ENCODE measurements at places on chromosomes 4 and X.

GRCh38 chr4:159178979-159179969 lies 76.4 kb downstream of the RAPGEF2 start:
- ATAC-seq = no peak

DNA sequence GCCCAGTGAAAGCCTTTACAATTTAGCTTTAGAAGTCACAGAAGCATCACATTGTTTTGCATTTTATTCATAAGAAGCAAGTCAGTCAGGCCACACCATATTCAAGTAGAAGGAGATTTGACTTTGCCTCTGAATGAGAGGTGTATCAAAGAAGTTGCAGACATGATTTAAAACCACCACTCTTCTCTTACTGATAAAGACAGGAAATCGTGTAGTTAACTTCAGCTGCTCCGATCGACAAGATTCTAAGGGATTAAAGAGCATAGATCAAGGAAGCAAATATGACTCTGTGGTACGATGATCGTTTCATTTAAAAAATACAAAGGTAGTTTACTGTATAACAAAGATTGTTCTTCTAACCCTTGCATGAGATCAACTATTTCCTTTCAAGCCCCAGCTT lies 328.0 kb upstream of the PPP1R2C start:
- no peak for ATAC-seq

- no peak for ATAC-seq
Observed at GRCh38 chr4:18813055-18813454, 791.5 kb upstream of the LCORL start.

GRCh38 chr4:82553020-82553419 lies 8.8 kb downstream of the TMEM150C start:
- ATAC-seq = peak; percentile 42
